ENCODE measurements at places on chromosomes 13 and 19. TPM values are rescaled to one million over a fixed set of nuclear protein-coding genes. Genes with fewer than 3 reads are reported as not detected.

- DNase-seq = no peak
Observed at GRCh38 chr19:18198374-18198773, 5.4 kb downstream of the MPV17L2 start.

DNA sequence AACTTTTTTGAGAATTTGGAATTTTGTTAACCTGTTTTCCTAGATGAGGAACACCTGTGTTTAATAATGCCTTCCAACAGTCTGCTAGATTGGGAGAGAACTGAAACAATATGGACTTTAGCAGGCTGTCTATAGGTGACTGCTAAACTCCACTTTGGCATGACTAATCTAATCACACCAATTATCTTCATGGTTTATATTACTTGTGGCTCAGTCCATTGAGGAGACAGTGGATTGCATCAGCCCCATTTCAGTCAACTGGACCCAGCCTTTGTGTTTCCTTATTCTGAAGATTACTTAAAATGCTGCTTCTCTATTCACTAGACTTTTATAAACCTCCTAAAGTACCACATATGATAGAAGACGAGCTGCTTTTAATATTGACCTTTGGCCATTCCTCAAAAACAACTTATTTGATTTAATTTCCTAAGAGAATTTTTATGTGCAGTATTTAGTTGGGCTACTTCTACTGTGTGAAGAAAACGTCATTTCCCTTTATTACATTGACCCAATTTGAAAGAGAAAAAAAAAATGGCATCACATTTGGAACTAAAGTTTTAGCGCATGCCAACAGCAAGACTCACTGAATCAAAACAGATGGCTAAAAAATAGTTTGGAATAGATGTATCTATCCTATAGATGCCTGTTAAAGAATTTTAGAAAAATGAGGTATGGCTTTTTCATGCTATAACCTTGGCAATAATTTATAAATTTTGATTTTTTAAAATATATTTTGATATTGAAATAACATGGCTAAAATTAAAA lies 295.8 kb downstream of the NDFIP2 start:
- no peak for DNase-seq

The FCGBP gene
- 17.0 TPM for total RNA-seq

The AXL gene
- total RNA-seq = 57.3 TPM

DNA sequence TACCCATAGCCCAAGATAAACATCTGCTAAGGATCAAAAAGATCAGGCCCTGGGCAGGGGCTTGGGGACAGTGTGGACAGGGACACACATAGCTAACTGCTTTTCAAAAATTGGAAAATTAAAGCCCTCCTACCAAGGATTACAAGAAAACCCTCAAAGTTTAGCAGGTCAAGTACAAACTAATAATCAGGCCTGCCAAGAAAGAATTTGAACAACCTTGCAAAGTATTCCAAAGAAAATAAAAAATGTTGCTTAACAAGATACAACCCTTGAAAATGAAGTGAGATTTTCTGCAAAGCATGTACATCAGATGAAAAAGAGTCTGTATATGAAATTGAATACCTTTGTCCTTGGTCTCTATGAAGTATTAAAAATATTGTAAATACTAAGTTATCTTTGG lies 67.3 kb downstream of the KLF12 start:
- no peak for DNase-seq
